Stimulated activated CD8-positive, alpha-beta memory T cell treated with anti-CD3 and anti-CD28 coated beads, Interleukin-15, amount 100 ng/mL, for 48 hours (primary cell): ENCODE measurements at places on chromosomes 13 and 19.

DNA sequence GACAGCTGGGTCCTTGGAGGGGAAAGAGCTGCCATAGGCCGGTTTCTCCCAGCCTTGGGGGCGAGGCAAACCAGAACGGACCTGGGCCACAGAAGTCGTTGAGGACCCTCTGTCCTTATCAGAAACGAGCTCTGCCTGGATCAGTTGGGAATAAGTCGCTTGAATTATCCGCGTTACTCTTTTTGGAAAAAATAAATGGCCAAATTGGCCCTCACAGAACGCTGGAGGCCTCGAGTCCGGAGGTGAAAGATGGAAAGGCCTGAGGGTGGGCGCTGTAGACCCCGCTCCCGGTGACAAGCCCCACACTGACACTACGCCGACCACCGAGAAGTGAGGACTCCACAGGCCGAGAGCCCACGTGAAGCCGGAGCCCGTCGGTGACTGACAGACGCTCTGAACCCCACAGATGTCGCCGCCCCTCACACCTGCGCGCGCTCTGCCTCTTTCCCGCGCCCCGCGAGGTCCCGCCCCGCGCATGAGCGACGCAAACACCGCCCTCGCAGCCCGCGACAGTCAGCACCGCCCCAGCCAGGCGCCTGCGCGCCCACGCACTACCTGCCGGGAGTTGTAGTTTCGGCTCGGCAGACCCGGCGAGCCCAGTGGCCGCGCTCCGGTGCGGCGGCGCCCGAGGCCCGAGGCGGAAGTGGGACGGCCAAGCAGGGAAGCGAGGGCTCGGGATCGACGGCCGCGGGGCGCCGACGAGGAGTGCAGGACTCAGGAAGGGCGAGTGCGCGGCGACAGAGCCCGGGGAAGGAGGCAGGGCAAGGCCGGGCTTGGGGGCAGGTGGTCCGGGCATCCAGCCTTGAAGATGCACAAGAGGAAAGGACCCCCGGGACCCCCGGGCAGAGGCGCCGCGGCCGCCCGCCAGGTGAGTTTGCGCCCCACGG lies at the start of the genes BRME1 and CC2D1A:
BRME1 (minus strand) TSS at position 484 of the 887 bp plus-strand sequence. CDS start 1,225 bp downstream, outside the sequence.
CC2D1A (plus strand) TSS at position 568 of the 887 bp plus-strand sequence; CDS start at position 809, 241 bp downstream.
- DNase-seq: peak; percentile 94

DNA sequence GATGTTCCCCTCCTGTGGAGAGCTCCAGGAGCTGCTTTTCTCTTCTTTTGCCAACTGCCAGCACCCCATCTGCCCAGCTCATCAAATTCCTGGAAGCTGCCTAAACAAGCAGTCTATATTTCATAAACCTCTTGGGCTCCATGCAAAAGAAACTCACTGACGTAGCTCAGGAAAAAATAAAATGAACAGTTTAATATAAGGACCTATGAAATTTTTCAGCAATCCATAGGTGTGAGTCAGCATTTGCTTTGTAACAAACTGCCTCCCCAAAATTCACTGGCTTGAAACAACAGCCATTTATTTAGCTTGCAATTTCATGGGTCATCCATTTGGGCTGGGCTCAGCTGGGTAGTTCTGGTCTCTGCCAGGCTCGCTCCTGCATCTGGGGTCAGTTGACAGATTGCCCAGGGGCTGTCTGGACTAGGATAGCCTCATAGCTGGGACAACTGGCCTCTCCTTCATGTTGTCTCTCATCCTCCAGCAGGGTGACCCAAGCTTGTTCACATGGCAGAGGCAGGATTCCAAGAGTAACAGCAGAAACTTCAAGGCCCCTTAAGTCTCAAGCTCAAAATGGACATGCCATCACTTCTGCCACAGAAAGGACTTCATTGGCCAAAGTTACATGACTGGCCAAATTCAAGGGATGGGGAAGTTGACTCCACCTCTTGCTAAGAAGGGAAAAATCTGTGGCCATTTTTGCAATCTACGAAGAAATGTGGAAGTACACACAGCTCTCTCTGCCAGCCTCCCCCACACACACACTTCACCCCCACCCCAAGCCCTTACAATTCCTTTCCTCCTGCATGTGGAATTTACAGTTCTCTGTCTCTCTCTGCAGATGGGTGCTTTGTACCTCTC lies 7.9 kb upstream of the PVR start:
- no peak for DNase-seq

GRCh38 chr19:13103581-13104359 lies 1.1 kb upstream of the LYL1 start:
- DNase-seq: no peak

DNA sequence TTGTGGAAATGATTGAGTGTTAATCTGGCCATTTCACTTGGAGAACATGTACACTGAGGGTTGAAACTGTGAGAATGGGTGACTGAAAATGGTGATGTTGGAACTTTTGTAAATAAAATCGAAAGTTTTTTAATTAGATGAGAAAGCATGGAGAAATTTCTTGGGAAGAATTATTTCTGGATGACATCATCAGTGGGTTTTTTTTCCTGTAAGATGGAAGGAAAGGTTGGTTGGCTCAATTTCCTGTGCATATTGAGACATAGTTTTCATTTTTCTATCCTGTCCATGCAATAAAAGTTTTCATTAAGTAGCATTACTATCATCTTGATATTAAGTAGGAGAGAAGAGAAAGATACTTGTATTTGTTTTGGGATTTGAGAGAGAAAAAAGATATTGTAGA lies 120.6 kb upstream of the HTR2A start:
- no peak for DNase-seq
